NCI-H510A treated with DMSO at 0.1 percent for 48 hours (cell line): ENCODE measurements at places on chromosomes 3 and 15.

GRCh38 chr3:102223132-102223531 lies 211.7 kb upstream of the ZPLD1 start:
- DNase-seq: no peak

- no peak for DNase-seq
Measured at GRCh38 chr3:194383276-194383940, 13.9 kb upstream of the LRRC15 start.

DNA sequence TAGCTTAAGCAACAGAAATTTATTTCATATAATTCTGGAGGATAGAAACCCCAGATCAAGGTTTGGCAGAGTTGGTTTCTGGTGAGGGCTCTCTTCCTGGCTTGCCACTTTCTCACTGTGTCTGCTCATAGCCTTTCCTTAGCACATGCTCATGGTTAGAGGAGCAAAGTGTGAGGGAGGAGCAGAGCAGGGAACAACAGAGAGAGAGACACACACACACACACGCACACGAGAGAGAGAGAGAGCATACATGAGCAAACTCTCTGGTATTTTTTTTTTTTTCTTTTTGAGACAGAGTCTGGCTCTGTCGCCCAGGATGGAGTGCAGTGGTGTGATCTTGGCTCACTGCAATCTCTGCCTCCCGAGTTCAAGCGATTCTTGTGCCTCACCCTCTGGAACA lies 36.8 kb upstream of the ZDHHC23 start:
- DNase-seq: no peak

DNA sequence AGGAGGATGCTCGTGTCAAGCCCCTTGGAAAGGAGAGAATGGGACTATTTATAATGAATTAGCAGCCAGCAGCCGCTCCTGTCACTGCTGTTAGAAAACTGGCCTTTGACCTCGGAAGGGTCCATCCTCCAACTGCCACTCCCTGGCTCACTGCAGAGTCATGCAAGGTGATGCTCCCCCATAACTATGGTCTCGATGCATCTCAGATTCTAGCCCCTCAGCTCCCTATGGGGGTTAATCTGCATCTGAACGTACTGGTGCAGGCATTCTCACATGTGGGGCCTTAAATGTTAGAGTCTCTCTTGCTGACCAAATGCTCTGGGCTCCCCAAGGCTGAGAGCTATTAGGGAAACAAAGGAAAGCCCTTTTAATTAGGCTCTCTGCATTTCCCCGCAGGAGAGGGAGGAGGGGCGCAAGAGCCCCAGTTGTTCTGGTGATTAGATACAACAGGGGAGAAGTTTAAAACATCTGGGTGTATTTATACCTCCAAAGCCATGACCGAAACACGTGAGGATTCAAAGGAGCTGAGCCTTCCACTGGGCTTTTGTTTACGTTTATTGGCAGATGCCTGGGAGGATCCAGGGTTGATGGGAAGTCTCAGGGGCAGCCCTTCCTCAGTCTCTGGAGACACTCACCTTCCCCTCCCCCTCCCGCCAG lies 182.5 kb downstream of the OPA1 start:
- DNase-seq: no peak

GRCh38 chr15:43483297-43484128 lies 9.4 kb downstream of the TP53BP1 start:
- no peak for DNase-seq

DNA sequence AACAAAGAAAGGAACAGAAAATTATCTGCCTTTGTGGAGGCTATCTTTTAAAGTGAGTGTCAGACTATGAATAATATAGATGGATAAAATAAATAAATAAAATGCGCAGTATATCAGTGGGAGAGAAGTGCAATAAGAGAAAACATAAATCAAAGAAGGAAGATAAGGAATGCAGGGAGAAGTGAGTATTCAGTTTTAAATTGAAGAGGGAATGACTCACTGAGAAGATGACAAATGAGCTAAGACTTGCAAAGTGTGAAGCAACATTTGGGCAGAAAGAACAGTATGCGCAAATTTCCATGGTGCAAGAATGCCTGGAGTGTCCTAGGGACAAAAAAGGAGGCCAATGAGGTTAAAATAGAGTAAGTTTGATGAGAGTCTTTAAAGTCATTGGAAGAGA lies 1300.1 kb upstream of the ALCAM start:
- DNase-seq: no peak

GRCh38 chr3:80559701-80560100 lies 791.9 kb upstream of the ROBO1 start:
- DNase-seq: no peak

- no peak for DNase-seq
Measured at GRCh38 chr15:80950291-80951078, 39.1 kb downstream of the MESD start.

DNA sequence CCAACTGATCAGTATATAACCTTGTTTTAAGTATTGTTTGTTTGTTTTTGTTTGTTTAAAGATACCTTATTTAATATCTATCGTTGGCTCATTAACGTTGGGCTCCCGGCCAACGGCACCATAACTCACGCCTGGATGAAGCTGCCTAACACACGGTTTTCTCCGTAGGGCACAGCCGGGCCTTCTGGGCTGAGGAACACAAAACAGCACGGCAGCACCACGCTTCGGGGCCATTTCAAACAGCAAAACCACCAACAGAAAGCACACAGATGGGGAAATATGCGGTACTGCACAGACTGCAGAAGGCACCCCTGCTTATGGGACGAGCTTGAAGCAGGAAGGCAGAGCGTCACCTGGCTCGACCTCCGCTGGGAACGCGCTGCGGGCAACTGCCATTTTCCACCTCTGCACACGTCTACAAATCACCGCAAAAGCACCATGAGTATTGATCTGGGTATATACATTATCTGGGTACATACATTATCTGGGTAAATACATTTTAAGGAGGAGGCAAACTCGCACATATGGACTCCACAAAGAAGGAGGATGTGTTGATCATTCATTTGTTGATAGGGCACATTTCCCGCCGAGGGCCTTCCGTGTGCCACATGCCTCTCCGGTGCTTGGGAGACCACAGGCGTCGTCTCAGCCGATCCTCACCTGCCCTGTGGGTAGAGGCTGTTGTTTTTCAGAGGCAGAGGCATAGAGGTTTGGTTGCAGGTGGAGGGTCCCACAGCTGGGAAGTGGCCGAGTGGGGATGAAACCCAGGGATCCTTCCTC lies 123.7 kb upstream of the ATP2B2 start:
- DNase-seq: no peak

DNA sequence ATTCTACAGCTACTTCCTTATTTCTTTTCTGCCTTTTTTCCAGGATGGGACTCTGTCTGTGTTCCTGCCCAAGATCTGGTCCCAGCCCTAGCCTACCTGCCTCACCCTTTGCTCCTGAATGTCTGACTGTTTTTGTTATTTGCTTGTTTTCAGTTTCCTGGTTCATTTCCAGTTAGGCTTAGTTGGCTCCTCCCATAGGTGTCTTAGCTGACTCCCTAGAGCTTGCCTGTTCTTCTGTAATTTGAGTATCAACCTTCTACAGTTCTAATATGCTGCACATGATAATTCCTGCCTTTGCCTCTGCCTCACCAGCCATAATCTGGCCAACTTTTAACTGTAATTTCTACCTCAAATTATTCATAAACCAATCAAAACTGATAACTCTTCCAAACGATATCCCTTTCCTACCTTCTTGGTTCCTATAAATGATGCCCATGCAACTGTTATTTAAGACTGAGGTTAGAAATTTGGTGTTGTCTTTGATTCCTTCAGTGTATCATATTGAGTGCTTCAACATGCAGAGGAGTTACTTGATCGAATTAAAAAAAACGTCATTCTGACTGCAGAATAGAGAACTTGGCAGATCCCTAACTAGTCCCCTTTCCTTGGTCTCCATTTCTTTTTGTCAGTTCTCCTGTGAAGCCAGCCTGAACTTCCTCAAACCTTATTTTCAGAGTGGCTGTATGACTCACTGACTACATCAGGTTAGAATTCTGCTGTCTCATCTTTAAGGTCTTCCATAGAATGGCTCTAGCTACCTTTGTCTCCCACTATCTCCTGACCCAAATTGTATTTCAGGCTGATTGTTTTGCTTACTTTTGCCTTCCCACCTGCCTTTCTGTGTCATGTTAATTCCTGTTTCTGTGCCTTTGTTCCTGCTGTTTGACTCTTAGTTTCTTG lies 8.4 kb downstream of the GOLM2 start:
- DNase-seq: peak; percentile 57

GRCh38 chr3:58101499-58102389 lies 93.5 kb downstream of the FLNB start:
- no peak for DNase-seq

- DNase-seq: no peak
Measured at GRCh38 chr3:51751287-51751686, 27.8 kb downstream of the IQCF6 start.

GRCh38 chr3:40109641-40110490 lies 199.6 kb upstream of the EIF1B start:
- no peak for DNase-seq

DNA sequence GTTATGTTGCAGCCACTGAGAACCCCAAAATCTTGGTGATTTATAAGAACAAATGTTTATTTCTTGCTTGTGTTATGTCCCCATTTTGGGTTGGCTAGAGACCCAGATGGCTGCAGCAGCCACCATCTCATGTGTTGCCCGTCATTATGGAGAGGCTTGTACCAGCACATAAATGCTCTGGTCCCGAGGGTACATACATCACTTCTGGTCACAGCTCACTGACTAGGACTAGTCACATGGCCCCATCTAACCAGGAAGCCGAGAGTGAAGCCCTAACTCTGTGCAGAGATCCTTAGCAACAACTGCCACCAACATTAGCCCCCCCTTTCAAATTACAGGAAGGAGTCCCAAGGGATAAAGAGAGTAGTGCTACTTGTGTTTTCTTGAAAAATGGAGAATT lies 25.5 kb upstream of the HACD2 start:
- no peak for DNase-seq

GRCh38 chr3:157499342-157499963 lies 3.8 kb downstream of the VEPH1 start:
- DNase-seq: peak; percentile 35

DNA sequence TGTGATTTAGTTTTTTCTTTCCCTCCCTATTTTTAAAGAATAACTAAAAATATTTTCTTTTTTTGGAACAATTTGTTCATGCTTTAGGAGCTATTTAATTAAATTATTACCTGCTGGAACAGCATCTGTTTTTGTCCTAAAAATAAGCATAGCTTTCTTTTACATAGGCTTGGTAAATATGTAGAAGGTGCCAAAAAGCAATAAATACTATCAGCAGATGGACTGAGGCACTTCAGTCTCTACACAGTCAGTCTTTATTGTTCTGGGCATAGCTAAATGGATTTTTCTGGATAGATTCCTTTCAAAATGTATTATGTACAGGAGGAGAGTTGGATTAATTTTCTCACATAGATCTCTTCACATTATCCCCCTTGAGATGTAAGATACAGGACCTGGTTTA lies 223.5 kb downstream of the NAALADL2 start:
- no peak for DNase-seq

GRCh38 chr3:139117136-139117675 lies 72.5 kb upstream of the PRR23C start:
- no peak for DNase-seq

DNA sequence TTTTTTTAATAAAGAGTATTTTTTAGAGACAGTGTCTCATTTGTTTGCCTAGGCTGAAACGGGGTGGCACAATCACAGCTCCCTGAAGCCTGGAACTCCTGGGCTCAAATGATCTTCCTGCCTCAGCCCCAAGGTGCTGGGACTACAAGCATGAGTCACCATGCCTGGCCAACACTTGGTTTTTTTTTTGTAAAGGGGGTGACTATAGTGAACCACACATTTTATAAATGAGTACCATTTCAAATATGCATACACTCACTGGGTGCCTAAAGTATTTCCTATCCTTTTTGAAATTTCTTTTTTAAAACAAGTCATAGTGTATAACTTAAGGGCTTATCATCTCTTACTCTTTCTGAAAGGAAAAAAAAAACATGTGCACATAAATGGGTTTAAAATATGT lies 325.2 kb upstream of the MEIS2 start:
- no peak for DNase-seq

GRCh38 chr3:138395865-138396751 lies 38.3 kb upstream of the ESYT3 start:
- DNase-seq: no peak

GRCh38 chr3:12734960-12735359 lies 24.1 kb downstream of the TMEM40 start:
- DNase-seq: no peak

DNA sequence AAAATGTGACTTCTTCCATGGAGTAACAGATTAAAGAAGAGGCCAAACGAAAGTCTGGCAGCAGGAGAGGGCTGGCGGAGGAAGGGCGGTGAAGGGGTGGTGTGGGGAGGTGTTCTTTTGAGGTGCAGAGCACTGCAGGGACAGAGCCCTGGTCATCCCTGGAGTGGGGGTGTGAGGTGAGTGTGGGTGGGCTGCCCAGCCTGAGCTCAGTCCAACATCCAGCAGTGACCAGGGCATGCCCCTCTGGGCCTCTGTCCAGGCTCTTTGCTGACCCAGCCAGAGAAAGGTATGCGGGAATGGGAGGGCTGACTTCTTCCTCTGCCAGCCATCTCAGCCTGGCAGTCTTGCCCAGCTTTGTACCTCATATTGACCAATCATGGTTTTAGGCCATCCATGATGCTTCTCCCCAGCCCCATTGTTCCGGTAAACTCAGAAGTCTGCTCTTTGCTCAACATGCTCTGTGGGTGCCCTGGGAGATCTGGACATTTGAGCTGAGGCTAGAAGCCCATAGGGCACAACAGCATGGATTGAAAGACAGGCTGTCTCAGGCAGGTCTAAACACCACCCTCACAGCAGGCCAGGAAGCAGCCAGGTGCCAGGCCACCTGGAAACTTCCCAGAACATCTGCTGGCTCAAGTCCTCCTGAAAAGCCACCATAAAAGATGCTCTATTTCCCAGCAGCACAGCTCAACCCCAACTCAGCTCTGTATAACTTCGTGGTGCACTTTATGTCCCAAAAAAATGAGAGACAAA lies 25.9 kb upstream of the CXCR6 start:
- DNase-seq: peak; percentile 71

DNA sequence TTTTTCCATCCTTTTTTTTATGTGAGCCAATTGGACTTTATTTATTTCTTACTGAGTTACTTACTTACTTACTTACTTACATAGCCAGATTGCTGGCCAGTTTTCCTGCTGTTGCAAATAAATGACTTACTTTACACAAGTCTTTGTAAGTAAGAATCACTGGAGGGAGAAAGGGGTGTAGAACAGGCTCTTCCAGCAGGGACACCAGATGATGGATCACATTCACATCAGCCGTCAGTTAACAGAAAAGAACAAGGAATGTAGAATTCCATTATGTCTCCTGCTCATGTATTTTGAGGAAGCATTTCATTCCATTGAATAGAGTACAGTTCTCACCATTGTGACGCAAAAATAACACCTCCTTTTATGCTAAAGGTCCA lies 188.6 kb downstream of the FNDC3B start:
- DNase-seq: no peak

DNA sequence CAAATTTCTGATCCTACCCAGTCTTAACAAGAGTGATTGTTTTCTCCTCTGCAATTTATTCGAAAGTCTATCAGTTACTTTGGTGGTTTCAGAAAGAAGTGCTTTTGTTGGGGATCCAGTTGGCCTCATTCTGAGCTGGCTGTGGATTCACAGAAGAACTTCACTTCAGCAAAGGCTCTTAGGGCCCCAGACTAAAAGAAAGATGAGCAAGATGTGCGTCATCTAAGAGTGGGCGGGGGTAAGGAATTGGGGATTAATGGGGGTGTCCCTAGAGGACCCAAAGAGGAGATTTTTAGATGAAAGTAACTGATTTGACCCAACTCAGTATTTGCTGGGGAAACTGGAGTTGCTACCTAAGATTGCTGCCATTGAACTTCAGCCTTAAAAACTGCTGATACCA lies 63.9 kb upstream of the TSEN2 start:
- DNase-seq: no peak
